Nephron progenitor cell (in vitro differentiated cells): ENCODE measurements at places on chromosomes 12 and 14.

GRCh38 chr12:125006365-125006764 is 12.9 kb downstream of the BRI3BP start:
- peaks cover 31% of the 10 kb centered on the region for H3K36me3 ChIP-seq
- H3K27me3 ChIP-seq = no peaks in the 10 kb centered on the region
- H3K4me3 ChIP-seq = no peak overlapping the region
- H3K27ac ChIP-seq = no peak overlapping the region
- peaks cover 13% of the 10 kb centered on the region for H3K4me1 ChIP-seq
- DNase-seq = no peak

- no peaks in the 10 kb centered on the region for H3K36me3 ChIP-seq
- no peak for DNase-seq
- no peak overlapping the region for H3K27ac ChIP-seq
Observed at GRCh38 chr14:44778604-44779003, 183.1 kb downstream of the KLHL28 start.

- H3K36me3 ChIP-seq = no peaks in the 10 kb centered on the region
- no peak for DNase-seq
- H3K4me3 ChIP-seq = no peak overlapping the region
Observed at GRCh38 chr12:88251798-88252197, 109.7 kb downstream of the TMTC3 start.

GRCh38 chr12:21941506-21942376 is 515 bp upstream of the ABCC9 start:
- peaks cover 3% of the 10 kb centered on the region for H3K27me3 ChIP-seq
- H3K4me3 ChIP-seq = peak overlapping the region; percentile 87
- peaks cover 47% of the 10 kb centered on the region for H3K4me1 ChIP-seq
- peak; percentile 66 for DNase-seq
- peaks cover 19% of the 10 kb centered on the region for H3K36me3 ChIP-seq
- peak overlapping the region; percentile 92 for H3K27ac ChIP-seq

DNA sequence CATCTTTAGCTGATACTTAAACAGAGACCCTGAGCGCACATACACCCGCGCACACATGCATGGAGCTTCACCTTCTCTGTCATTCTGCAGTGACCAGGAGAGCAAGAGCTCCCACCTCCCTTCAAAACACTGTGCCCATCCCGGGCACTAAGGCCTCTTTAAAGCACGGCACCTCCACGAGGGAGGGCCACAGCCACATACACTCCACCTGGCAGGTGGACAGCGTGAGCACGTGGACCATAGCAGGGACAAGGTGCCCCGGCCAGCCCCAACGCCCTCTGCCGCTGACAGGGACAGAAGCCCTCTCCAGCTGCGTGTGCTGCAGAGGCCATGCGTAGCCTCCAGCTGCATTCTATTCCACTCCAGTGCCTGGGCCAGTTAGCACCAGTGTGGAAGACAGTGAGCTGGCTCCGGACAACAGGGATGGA is 5.4 kb downstream of the GAPDH start:
- H3K4me3 ChIP-seq = peak overlapping the region; percentile 50
- peaks cover 71% of the 10 kb centered on the region for H3K4me1 ChIP-seq
- H3K27ac ChIP-seq = peak overlapping the region; percentile 98
- peaks cover 6% of the 10 kb centered on the region for H3K27me3 ChIP-seq
- peaks cover 38% of the 10 kb centered on the region for H3K36me3 ChIP-seq

- H3K4me3 ChIP-seq = no peak overlapping the region
- H3K27ac ChIP-seq = no peak overlapping the region
- peaks cover 3% of the 10 kb centered on the region for H3K27me3 ChIP-seq
Observed at GRCh38 chr14:44657696-44658388, 150.8 kb upstream of the FSCB start.

DNA sequence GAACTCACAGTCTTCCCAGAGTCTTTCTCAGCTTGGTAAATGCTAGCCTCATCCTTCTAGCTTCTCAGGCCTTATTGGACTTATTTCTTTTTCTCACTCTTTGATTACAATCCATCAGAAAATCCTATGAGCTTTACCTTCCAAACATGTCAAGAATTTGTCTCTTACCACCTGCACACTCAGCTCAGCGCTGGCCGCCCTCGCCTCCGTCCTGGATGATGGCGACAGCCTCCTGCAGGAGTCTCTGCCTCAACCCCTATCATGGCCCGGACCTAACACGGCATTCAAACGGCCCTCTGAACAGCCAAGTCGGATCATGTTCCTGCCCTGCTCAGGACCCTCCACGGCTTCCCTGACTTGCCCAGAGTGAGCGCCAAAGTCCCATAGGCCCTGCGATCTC is 333.1 kb upstream of the FKBP4 start:
- no peak overlapping the region for H3K4me3 ChIP-seq
- H3K27me3 ChIP-seq = peaks cover 17% of the 10 kb centered on the region
- no peaks in the 10 kb centered on the region for H3K36me3 ChIP-seq
- no peak overlapping the region for H3K27ac ChIP-seq
- H3K4me1 ChIP-seq = peaks cover 16% of the 10 kb centered on the region

- no peak overlapping the region for H3K4me3 ChIP-seq
- no peaks in the 10 kb centered on the region for H3K27me3 ChIP-seq
- no peaks in the 10 kb centered on the region for H3K4me1 ChIP-seq
- no peak for DNase-seq
Observed at GRCh38 chr12:87365423-87365822, 663.8 kb downstream of the C12orf50 start.

- peaks cover 69% of the 10 kb centered on the region for H3K36me3 ChIP-seq
- no peaks in the 10 kb centered on the region for H3K4me1 ChIP-seq
- H3K27me3 ChIP-seq = no peaks in the 10 kb centered on the region
Observed at GRCh38 chr14:63632932-63633514, 8.6 kb downstream of the WDR89 start.

- no peak overlapping the region for H3K27ac ChIP-seq
- no peak for DNase-seq
- no peak overlapping the region for H3K4me3 ChIP-seq
- H3K4me1 ChIP-seq = no peaks in the 10 kb centered on the region
- peaks cover 4% of the 10 kb centered on the region for H3K27me3 ChIP-seq
- H3K36me3 ChIP-seq = no peaks in the 10 kb centered on the region
Observed at GRCh38 chr14:49249022-49249421, 337.2 kb downstream of the RPS29 start.

DNA sequence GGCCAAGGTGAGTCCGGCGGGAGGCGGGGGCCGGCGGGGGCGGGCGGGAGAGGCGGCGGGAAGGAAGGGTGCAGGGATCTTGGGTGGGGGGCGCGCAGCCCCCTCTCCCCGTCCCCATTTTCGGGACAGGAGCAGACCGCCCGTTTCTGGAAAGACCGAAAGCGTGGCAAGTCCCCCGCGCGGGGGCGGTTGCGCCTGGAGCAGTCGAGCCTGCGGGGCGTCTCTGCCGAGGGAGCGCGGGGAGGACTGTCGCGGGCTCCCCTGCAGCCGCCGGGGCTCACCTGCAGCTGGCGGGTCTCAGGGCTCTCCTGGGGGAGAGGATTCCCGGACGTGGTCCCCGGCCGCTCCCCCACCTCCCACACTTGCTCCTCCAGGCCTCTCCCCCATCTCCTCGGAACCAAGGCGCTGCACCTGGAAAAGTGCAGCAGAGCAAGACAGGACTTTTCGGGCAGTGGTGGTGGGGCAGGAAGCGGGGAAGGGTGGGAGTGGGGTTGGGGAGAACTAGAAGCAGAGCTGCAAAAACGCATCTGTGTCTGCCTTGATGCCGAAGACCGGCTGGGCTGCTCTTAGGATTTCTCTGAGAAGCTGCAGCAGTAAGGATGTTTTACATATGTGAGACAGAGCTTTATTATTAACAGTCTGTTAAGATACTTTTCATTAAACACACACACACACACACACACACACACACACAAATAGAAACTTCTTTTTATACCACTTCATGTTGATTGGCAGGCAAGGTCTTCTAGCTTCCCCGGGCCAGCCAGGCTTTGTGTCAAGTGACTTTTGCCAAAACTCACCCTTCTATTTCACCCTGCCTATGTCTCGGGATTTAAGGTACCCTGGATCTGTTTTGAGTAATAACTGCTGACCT is 677 bp downstream of the C12orf75 start:
- H3K4me3 ChIP-seq = peak overlapping the region; percentile 84
- DNase-seq = peak; percentile 60
- H3K27me3 ChIP-seq = peaks cover 13% of the 10 kb centered on the region
- no peak overlapping the region for H3K27ac ChIP-seq
- peaks cover 2% of the 10 kb centered on the region for H3K36me3 ChIP-seq

DNA sequence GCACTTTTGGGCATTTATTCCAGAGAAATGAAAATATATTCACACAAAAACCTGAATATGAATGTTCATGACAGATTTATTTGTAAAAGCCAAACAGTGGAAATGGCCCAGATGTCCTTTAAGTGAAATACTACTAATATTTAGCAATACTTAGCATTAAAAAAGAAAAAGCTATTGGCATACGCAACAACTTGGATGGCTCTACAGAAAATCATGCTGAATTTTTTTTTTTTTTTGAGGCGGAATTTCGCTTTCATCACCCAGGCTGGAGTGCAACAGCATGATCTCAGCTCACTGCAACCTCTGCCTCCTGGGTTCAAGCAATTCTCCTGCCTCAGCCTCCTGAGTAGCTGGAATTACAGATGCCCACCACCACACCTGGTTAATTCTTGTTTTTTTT is 24.1 kb downstream of the FGD6 start:
- H3K27me3 ChIP-seq = no peaks in the 10 kb centered on the region
- H3K4me1 ChIP-seq = peaks cover 4% of the 10 kb centered on the region
- no peak for DNase-seq
- no peak overlapping the region for H3K27ac ChIP-seq
- no peak overlapping the region for H3K4me3 ChIP-seq
- peaks cover 7% of the 10 kb centered on the region for H3K36me3 ChIP-seq

DNA sequence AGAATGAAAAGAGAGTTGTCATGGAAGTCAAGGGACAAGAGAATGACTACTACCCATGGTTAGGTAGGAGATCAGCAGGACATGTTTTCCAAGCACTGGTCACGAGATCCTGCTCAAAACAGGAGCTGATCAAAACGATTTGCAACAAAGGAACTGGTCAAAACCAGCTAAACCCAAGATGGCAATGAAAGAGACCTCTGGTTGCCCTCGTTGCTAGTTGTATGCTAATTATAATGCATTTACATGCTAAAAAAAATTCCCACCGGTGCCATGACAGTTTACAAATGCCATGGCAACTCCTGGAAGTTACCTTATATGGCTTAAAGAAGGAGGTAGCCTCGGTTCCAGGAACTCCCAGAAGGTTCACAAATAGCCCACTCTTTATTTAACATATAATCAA is 95.0 kb upstream of the OTX2 start:
- peaks cover 9% of the 10 kb centered on the region for H3K4me1 ChIP-seq
- no peak overlapping the region for H3K27ac ChIP-seq
- H3K4me3 ChIP-seq = no peak overlapping the region

DNA sequence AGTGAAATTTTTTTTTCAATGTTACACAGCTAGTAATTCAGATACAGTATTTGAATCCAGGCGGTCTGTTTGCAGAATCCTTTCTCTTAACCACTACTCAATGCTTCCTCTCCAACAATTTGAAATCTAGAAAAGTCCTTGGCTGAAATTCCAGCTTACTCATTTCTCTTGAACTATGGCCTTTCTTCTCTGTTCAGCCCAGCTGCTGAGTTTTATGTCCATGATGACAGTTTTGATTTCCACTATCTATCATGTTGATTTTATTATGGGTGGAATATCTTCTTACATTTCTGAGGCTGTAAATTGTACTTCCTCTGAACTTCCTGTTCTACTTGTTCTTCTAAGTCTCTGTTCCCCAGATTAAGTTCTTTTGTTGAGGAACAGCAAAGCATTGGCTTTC is 315.3 kb downstream of the DIO2 start:
- H3K4me3 ChIP-seq = no peak overlapping the region
- no peaks in the 10 kb centered on the region for H3K36me3 ChIP-seq
- no peaks in the 10 kb centered on the region for H3K27me3 ChIP-seq
- no peak overlapping the region for H3K27ac ChIP-seq
- H3K4me1 ChIP-seq = peaks cover 8% of the 10 kb centered on the region
- no peak for DNase-seq

GRCh38 chr12:23356927-23357708 is 592.4 kb downstream of the SOX5 start:
- no peak overlapping the region for H3K4me3 ChIP-seq
- no peak for DNase-seq
- H3K36me3 ChIP-seq = no peaks in the 10 kb centered on the region
- no peaks in the 10 kb centered on the region for H3K27me3 ChIP-seq
- no peaks in the 10 kb centered on the region for H3K4me1 ChIP-seq

- peak overlapping the region; percentile 88 for H3K27ac ChIP-seq
- no peak overlapping the region for H3K4me3 ChIP-seq
- no peaks in the 10 kb centered on the region for H3K36me3 ChIP-seq
- H3K27me3 ChIP-seq = peaks cover 13% of the 10 kb centered on the region
Observed at GRCh38 chr14:103960457-103961055, 18.2 kb upstream of the RD3L start.

DNA sequence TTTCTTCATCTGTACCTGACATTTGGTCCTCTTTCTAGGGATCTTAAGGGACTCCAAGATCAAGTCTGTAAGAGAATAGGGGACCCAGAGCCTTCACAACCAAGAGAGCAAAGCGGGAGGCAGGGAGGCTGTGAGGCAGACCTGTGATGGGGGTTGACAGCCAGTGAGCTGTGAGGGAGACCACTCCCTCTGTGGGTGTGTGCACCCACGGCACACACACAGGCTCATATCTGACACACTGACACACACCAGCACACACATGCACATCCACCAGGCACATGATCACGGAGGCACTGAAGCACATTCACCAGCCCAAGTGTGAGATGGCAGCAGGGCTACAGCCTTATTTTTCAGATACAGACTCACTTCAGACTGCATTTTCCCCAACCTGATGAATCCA is 55.2 kb downstream of the SPTB start:
- no peak for DNase-seq
- no peak overlapping the region for H3K4me3 ChIP-seq
- peaks cover 70% of the 10 kb centered on the region for H3K4me1 ChIP-seq
- H3K27me3 ChIP-seq = peaks cover 21% of the 10 kb centered on the region

DNA sequence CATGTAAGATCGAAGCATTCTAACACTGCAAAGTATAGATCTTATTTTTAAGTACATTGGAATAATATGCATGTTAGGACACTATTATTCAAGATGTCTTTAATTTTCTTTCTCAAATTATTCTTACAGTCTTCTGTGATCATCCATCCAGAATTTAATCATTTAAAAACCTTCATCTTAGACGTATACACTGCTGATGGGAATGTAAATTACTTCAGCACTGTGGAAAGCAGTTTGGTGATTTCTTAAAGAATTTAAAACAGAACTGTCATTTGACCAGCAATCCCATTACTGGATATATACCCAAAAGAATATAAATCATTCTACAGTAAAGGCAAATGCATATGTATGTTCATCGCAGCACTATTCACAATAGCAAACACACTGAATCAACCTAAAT is 3.2 kb upstream of the RPS29 start:
- peaks cover 2% of the 10 kb centered on the region for H3K27me3 ChIP-seq
- H3K36me3 ChIP-seq = peaks cover 11% of the 10 kb centered on the region
- no peak for DNase-seq
- no peak overlapping the region for H3K4me3 ChIP-seq
- peaks cover 12% of the 10 kb centered on the region for H3K4me1 ChIP-seq
